ENCODE measurements at places on chromosomes 12 and 14. TPM values are rescaled to one million over a fixed set of nuclear protein-coding genes. Genes with fewer than 3 reads are reported as not detected.

- no peaks in the 10 kb centered on the region for H3K4me1 ChIP-seq
- no peaks in the 10 kb centered on the region for H3K27me3 ChIP-seq
- no peak for DNase-seq
- H3K36me3 ChIP-seq = no peaks in the 10 kb centered on the region
Measured at GRCh38 chr14:61643555-61643954, 51.8 kb upstream of the HIF1A start.

DNA sequence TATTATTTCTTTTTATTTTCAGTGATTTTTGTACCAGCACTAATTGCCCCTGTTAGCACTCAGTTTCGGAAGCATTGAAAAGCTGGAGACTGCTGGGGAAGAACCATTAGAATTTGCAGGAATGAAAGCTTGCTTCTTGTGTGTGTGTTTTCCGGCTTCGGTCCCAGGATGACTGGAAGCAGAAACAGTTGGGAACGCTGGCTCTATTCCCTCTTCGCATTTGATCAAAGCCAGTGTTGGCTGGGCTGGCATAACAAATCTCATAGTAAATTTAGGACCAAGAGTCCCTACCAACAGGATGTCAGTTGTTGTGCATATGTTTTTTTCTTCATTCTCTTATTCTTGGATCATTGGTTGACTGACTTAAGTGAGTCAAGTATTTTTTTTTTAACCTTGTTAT lies 53.6 kb upstream of the TRAF3 start:
- DNase-seq = no peak
- no peak overlapping the region for H3K4me3 ChIP-seq
- H3K4me1 ChIP-seq = no peaks in the 10 kb centered on the region
- H3K36me3 ChIP-seq = peaks cover 22% of the 10 kb centered on the region

- H3K27me3 ChIP-seq = no peaks in the 10 kb centered on the region
- no peaks in the 10 kb centered on the region for H3K4me1 ChIP-seq
- H3K4me3 ChIP-seq = no peak overlapping the region
- H3K36me3 ChIP-seq = peaks cover 64% of the 10 kb centered on the region
- no peak overlapping the region for H3K27ac ChIP-seq
Measured at GRCh38 chr12:121005346-121005815, 10.9 kb downstream of the C12orf43 start.

- H3K27me3 ChIP-seq = no peaks in the 10 kb centered on the region
- DNase-seq = no peak
- H3K4me1 ChIP-seq = no peaks in the 10 kb centered on the region
- no peak overlapping the region for H3K27ac ChIP-seq
Measured at GRCh38 chr14:53470351-53471043, 317.4 kb upstream of the DDHD1 start.

GRCh38 chr14:59507063-59507751 lies 22.9 kb downstream of the JKAMP start:
- peak; percentile 88 for DNase-seq
- H3K27ac ChIP-seq = no peak overlapping the region
- no peaks in the 10 kb centered on the region for H3K27me3 ChIP-seq
- no peaks in the 10 kb centered on the region for H3K4me1 ChIP-seq

GRCh38 chr12:108724054-108724889 lies 7.0 kb downstream of the CORO1C start:
- no peak overlapping the region for H3K4me3 ChIP-seq
- H3K27me3 ChIP-seq = no peaks in the 10 kb centered on the region
- H3K4me1 ChIP-seq = peaks cover 6% of the 10 kb centered on the region
- H3K36me3 ChIP-seq = no peaks in the 10 kb centered on the region

- H3K27me3 ChIP-seq = no peaks in the 10 kb centered on the region
- peaks cover 21% of the 10 kb centered on the region for H3K36me3 ChIP-seq
- H3K4me1 ChIP-seq = peaks cover 9% of the 10 kb centered on the region
Measured at GRCh38 chr12:108694812-108695278, 36.5 kb downstream of the CORO1C start.

- H3K36me3 ChIP-seq = peaks cover 9% of the 10 kb centered on the region
- DNase-seq = no peak
- H3K4me1 ChIP-seq = no peaks in the 10 kb centered on the region
- H3K27ac ChIP-seq = no peak overlapping the region
Measured at GRCh38 chr14:103028161-103028767, 29.1 kb downstream of the CDC42BPB start.

DNA sequence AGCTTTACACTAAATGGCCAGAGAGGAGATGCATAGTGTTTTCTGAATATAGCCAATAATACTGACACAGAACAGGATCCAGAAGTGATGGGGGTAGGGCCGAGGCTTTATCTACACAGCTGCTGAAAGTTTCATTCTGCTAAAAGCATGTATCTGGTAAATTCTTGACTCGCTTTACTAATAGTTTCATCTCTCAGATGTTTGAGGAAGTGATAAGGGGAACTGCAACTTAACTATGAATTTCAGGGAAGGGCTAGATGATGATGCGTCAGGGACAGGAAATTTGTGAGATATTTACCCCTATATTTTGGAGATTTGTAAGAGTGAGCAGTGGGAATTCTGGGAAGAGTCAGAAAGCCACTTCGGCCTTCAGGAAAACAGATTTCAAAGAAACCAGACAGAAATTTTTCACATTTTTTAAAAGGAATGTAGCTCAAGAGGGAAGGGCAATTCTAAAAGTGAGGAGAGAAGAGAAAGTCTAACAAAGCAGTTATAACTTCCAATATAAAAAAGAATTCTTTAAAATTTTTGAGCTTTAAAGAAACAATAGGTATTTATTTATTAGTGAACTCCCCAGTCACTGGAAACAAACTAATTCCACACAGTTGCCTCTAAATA lies 243.1 kb downstream of the BCAT1 start:
- no peaks in the 10 kb centered on the region for H3K4me1 ChIP-seq
- DNase-seq = no peak
- H3K27ac ChIP-seq = no peak overlapping the region
- no peaks in the 10 kb centered on the region for H3K36me3 ChIP-seq
- H3K4me3 ChIP-seq = no peak overlapping the region

DNA sequence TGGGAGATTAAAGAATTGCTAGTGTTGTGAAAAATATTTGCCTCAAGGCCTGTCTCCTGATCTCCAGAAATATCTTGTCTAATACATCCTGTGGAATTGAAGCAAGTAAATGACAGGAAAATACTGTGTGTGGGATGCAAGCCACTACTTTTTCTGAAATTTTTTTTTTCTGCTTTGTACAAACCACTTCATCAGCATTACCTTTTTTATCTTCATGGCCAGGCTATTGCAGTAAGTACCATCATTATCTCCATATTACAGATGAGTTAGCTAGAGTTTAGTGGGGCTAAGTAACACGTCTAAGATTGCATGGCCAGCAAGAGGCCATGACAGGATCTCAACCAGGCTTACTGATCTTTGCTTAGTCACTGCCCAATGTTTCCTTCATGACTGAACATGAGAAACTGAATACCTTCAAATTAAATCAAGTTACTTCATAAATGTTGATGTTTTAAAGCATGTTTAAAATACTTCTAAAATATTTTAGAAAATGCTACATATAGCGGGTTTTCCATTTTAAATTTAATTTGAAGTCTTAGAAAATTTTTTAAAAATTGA lies 273.7 kb downstream of the SLC6A15 start:
- no peaks in the 10 kb centered on the region for H3K36me3 ChIP-seq
- no peak overlapping the region for H3K4me3 ChIP-seq
- H3K27me3 ChIP-seq = no peaks in the 10 kb centered on the region

GRCh38 chr12:80269803-80270552 lies 170.6 kb downstream of the OTOGL start:
- no peak overlapping the region for H3K4me3 ChIP-seq
- no peak for DNase-seq
- H3K27ac ChIP-seq = no peak overlapping the region
- H3K4me1 ChIP-seq = no peaks in the 10 kb centered on the region

- DNase-seq = peak; percentile 82
- H3K27ac ChIP-seq = no peak within 1 kb of the TSS
- peak within 1 kb of the TSS; percentile 82 for H3K4me3 ChIP-seq
- peaks cover 6% of the 10 kb centered on the region for H3K4me1 ChIP-seq
- H3K27me3 ChIP-seq = no peaks in the 10 kb centered on the region
Measured at GRCh38 chr14:75578102-75578785, at the start of gene FLVCR2. Gene FLVCR2 (plus strand): TSS chr14:75578620. CDS start chr14:75578973, 353 bp downstream.

DNA sequence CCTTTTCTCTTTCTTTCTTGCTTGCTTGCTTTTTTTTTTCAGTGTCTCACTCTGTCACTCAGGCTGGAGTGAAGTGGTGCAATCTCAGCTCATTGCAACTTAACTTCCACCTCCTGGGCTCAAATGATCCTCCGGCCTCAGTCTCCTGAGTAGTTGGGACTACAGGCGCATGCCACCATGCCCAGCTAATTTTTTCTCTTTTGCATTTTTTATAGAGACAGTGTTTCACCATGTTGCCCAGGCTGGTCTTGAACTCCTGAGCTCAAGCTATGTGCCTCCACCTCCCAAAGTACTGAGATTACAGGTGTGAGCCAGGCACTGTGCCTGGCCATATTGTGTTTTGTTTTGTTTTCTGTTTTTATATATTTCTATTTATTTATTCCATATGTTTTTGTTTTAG lies 461.0 kb downstream of the ADAMTS20 start:
- no peak overlapping the region for H3K4me3 ChIP-seq
- H3K27ac ChIP-seq = no peak overlapping the region
- H3K4me1 ChIP-seq = no peaks in the 10 kb centered on the region
- no peaks in the 10 kb centered on the region for H3K27me3 ChIP-seq
- no peaks in the 10 kb centered on the region for H3K36me3 ChIP-seq

- peaks cover 18% of the 10 kb centered on the region for H3K36me3 ChIP-seq
- no peaks in the 10 kb centered on the region for H3K27me3 ChIP-seq
- peaks cover 2% of the 10 kb centered on the region for H3K4me1 ChIP-seq
- no peak overlapping the region for H3K4me3 ChIP-seq
- H3K27ac ChIP-seq = peak overlapping the region; percentile 1
- DNase-seq = no peak
Measured at GRCh38 chr12:92879698-92880322, 49.3 kb downstream of the EEA1 start.

- H3K27me3 ChIP-seq = no peaks in the 10 kb centered on the region
- H3K27ac ChIP-seq = no peak overlapping the region
- H3K36me3 ChIP-seq = peaks cover 18% of the 10 kb centered on the region
Measured at GRCh38 chr12:56634242-56634836, 4.2 kb upstream of the BAZ2A start.

Gene SLC39A2
- not detected for total RNA-seq

Gene PGF
- 2.3 TPM for total RNA-seq

Gene ACOT2
- 10.2 TPM for total RNA-seq

Gene TEX22
- 0.83 TPM for total RNA-seq

Data from H9 (cell line).